GM12864 (cell line): ENCODE measurements at places on chromosomes 3 and 15.

- no peak for DNase-seq
Measured at GRCh38 chr3:171736556-171736955, 73.7 kb downstream of the PLD1 start.

GRCh38 chr15:40069178-40070165 lies 30.5 kb upstream of the SRP14 start:
- DNase-seq, result no peak

GRCh38 chr3:76552653-76553052 lies 487.2 kb upstream of the ROBO2 start:
- DNase-seq, result no peak

DNA sequence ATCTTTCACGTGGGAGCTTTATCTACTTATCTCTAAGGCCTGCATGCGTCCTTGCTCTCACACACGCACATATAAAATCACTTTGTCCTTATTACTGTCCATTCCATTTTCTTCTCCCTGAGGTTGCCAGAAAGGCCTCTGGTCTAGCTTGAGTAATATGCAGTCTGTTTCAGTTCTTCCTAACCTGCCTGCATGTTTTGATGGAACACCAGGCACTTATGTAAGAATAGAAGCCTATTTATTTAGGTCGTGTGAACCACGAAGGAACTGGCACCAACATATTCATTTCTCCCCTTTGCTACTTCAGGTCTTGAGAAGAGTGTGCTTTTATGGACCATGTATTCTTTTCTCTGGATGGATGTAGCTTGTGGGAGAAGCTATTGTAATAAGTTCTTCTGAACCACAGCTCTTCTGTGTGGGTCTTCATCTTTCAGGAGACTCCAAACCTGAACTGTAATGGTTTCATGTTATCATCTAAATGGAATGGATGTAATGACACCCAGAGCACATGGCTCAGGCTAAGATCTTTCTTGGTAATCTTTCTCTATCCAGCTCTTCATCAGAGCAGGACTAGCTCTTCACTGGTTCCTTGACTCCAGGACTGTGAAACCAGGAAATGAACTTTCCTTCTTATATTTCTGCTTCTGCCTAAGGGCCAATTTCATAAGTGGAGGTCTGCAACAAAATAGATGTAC lies 53.8 kb downstream of the UBE2E2 start:
- DNase-seq, result no peak

GRCh38 chr3:39809995-39810595 lies 686 bp downstream of the MYRIP start:
- no peak for DNase-seq

- DNase-seq, result peak; percentile 97
Measured at GRCh38 chr15:31230630-31231485, 95.8 kb upstream of the KLF13 start.

DNA sequence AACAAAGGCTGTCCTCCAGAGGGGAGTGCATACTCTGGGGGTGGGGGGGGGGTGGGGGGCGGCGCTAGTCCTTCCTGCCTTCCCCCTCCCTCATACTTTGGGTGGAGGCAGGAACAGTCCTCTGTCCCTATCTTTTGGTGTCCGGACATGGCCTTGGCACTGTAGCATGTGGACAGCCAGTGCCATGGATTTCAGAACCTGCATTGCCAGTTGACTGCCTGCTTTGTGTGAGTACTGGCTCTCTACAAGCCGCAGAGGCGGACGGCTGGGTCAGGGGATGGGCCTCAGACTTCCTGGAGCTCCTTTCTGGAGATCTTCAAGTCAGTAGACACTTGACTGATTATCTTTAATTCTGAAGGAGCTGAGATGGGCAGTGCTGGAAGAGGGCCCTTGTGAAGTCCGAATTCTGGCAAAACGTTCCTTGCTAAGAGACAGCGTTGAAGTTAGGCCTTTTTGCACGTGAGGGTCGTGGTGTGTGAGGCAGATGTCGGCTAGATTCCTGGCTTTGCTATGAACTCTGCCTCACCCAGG lies 2.5 kb downstream of the CLDN11 start:
- no peak for DNase-seq

GRCh38 chr3:105622169-105622568 lies 246.6 kb downstream of the CBLB start:
- no peak for DNase-seq

- no peak for DNase-seq
Measured at GRCh38 chr3:181906338-181906737, 194.6 kb downstream of the SOX2 start.

DNA sequence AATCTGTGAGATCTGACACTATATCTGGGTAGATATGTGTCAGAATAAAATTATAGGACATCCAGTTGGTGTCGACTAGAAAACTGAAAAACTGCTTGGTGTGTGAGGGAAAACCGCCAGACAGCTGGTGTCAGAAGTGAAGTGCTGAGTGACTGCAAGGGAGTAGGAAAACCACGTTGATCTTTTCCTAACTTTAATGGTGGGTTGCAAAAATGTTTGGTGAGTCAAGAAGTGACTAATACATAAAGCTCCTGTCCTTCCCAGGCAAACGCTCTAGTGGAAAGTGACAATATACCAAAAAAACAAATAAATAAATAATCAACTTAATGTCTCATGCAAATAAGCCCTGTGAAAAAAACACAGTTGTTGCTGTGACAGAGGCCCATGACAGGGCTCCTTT lies 7.3 kb upstream of the CD96 start:
- no peak for DNase-seq
